Kasumi-1 (cell line): ENCODE measurements at places on chromosomes 2 and 18.

DNA sequence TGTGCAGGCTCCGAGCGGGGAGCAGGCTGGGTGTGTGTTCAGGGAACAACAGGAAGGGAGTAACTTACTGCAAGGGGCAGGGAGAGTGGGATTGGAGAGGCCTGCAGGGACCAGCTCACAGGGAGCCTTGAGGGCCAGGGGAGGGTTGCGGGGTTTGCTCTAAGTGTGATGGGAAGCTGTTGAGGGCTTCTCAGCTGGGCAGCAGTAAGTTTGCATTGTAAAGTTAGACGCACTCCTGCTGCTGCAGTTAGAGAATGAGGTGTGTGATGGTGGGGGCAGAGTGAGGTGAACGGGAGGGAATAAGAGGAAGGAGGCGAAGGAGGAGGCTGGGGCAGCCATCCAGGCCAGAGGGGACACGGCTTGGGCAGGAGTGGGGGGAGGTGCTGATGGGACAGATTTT, 53.4 kb downstream of the BOLA3 start:
- DNase-seq, result no peak

DNA sequence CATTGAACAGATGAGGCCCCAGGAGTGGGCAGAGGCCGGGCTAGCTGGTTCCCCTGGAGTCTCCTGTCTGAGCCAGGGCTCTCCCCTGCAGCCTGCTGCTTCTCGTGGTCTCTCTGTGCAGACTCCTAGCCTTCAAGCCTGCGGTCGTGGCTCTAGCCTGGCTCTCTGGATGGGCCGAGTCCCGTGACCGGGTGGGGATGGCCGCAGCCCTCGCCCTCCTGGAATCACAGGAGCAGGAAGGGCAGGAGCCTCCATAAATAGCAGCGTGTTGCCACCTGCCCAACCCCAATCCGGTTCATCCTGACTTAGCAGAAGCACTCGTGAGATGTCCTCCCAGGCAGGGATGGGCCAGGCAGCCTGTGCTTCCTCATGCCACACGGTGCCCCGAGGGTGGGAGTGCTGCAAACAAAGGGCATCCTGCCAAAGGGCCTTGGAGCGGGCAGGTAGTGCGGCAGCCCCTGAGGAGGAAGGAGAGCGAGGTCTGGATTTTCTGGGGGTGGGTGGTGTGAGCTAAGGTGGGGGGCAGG, 43.9 kb downstream of the FOSL2 start:
- DNase-seq, result no peak

DNA sequence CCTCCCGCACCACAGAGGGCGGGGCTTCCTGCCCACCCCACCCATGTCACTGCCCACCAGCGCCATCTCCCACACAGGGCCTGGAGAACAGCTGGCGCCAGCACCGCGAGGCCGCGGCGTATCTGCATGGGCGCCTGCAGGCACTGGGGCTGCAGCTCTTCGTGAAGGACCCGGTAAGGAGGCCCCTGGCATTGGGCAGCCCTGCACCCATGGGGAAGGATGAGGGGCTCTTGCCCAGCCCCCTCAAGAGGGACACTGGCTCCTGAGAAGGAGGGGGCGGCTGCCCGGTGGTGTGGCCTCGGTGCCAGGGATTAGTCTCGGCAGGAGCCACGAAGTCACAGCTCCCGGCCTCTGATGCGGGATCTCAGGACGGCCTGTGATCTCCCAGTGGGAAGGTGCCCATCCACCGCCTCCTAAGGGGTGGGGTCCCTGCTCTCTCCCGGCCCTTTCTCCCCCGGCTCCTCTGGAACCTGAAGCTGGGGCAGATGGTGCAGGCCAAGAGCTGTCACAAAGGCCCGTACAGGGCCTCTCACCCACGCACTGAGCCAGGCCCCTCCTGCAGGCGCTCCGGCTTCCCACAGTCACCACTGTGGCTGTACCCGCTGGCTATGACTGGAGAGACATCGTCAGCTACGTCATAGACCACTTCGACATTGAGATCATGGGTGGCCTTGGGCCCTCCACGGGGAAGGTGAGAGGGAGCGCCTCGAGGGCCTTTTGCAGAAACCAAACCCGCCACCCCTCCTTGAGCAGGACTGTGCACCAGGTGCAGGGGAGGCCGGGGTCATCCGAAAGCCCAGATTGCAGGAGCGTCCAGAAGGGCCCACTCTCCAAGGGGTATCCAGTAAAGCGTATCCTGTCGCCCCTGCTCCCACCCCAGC, 9.1 kb downstream of the AGXT start:
- no peak for DNase-seq

- DNase-seq, result no peak
Observed at GRCh38 chr18:50981381-50981780, 13.5 kb downstream of the ELAC1 start.

DNA sequence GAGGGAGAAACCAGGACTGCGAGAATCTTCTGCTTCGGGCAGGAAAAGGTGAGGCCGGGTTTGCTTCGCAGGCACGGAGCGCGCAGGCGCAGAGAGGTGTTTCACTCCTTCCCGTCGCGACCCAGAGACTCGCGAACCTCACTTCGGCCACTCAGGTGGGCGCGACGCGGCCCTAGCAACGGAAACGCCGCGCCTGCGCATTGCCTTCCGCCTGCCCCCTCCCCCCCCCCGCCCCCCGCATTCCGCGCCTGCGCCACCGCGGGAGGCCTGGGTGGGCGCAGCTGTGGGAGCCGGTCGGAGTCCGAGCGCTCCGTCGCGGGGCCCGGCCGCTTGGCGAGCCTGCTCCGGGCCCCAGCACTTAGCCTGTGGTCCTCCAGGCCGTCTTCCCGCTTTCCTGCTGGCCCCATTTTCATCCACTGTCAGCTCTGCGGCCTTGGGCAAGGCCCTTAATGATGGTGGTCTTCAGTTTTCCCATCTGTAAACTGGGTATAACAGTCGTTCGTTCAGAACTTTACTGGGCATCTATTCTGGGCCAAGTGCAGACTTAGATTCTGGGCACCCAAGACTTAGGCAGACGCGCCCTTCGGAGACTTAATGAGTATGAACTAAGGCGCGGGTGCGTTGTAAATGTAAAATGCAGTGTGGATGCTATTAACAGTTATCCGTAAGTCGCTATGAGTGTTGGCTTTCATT, 62.1 kb upstream of the ACKR3 start:
- DNase-seq, result no peak

GRCh38 chr2:48292393-48292792, 237.6 kb upstream of the STON1 start:
- DNase-seq, result peak; percentile 49
